CD4-positive, alpha-beta T cell treated with Interleukin-6 at 100 ng/mL for 8 hours (primary cell): ENCODE measurements at places on chromosomes 5 and 9.

- DNase-seq = no peak
Observed at GRCh38 chr5:9015260-9015936, 530.5 kb downstream of the SEMA5A start.

DNA sequence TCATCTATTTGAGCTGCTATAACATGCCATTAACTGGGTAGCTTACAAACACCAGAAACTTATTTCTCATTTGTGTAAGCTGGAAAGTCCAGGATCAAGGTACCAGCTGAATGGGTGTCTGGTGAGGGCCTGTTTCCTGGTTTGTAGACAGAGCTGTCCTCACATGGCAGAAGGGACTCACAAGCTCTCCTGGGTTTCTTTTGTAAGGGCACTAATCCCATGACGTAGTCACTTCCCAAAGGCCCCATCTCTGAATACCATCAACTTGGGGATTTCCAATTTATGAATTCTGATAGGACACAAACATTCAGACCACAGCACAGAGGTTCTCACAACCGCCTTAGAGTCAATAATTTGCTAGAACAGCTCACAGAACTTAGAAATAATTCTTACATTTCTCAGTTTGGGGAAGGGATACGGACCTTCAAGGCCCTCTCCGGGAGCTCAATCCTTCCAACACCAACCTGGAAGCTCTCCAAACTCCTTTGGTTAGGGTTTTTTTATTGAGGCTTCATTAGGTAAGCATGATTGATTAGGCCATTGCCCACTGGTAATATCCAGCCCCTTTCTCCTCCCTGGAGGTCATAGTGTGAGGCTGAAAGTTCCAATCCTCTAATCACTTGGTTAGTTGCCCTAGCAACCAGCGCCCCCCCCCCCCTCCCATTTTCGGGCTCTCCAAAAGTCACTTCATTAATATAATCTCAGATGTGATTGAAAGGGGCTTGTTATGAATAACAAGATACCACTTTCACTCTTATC, 7.6 kb upstream of the DNAJA1 start:
- DNase-seq = no peak

- no peak for DNase-seq
Observed at GRCh38 chr9:15927161-15927560, 374.3 kb downstream of the CCDC171 start.

DNA sequence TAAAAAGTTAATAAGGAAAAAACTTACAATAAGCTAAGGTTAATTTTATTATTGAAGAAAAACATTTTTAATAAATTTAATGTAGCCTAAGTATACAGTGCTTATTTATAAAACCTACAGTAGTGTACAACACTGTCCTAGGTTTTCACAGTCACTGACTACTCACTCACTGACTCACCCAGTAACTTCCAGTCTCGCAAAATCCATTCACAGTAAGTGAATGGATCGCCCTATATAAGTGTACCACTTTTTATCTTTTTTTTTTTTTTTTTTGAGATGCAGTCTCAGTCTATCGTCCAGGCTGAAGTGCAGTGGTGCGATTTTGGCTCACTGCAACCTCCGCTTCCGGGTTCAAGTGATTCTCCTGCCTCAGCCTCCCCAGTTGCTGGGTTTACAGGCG, 47.7 kb downstream of the FNIP1 start:
- DNase-seq = no peak

GRCh38 chr5:18987101-18987500, 1000.9 kb downstream of the CDH18 start:
- no peak for DNase-seq

GRCh38 chr9:4147476-4148230, 152.2 kb downstream of the GLIS3 start:
- DNase-seq = no peak
